ENCODE measurements at places on chromosomes 6 and 20.

DNA sequence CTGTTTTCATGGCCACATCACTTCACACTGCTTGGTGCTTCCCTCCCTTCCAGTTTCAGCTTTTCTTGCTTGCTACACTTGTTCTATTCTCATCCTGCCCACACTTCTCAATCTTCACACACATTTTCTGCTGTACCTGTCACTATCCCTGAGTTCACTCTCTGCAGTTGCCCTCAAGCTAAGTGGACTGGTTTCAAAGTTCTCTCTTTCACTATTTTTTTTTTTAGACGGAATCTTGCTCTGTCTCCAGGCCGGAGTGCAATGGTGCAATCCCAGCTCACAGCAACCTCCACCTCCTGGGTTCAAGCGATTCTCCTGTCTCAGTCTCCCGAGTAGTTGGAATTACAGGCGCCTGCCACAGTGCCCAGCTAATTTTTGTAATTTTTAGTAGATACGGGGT is 130.6 kb upstream of the FAM83B start:
- no peak for DNase-seq

- no peak for DNase-seq
Observed at GRCh38 chr6:26183237-26183580, 96.0 kb downstream of the HFE start.

- DNase-seq, result no peak
Observed at GRCh38 chr6:5303682-5304081, 42.4 kb downstream of the FARS2 start.

DNA sequence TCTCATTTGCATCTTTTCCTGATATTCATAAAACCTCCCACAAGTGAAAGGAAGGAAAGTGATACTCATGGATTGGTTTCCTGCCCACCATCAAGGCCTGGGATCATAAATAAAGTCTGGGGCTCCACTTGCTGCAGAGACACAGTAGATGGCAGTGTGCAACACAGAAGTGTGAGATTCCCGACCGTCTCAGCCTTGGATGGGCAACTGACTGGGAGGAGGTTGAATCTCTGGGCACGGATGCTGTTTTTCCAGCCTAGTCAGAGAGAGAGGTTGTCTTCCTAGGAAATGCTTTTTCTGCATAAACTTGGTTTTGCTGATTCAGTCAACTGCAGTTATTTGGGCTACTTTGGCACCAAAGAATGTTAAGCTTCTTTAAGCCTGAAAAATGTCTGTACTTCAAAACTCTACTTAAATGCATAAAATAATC is 9.9 kb upstream of the RFPL4B start:
- peak; percentile 21 for DNase-seq

DNA sequence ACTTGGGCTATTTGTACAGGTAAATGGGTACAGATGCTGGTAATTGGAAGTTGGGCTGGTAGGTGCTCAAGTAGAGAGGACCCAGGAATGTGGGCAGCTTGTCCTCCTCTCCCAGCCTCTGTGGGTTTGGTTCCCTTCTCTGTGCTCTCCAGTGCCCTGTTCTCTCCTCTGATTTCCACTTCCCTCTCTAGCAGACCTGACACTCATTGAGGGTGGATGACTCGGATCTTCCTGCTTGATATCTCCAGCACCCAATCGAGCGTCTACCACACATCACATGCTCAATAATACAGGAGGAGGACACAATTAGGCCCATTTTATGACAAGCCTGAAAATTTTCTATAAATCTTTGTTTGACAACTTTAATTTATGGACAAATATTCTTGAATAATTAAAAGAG is 23.7 kb downstream of the CST1 start:
- DNase-seq, result no peak

GRCh38 chr6:16493802-16494201 is 255.4 kb downstream of the GMPR start:
- DNase-seq, result no peak

- no peak for DNase-seq
Observed at GRCh38 chr6:53080813-53081212, 15.6 kb downstream of the FBXO9 start.

GRCh38 chr20:56002908-56003800 is 2.2 kb downstream of the CBLN4 start:
- DNase-seq, result no peak

DNA sequence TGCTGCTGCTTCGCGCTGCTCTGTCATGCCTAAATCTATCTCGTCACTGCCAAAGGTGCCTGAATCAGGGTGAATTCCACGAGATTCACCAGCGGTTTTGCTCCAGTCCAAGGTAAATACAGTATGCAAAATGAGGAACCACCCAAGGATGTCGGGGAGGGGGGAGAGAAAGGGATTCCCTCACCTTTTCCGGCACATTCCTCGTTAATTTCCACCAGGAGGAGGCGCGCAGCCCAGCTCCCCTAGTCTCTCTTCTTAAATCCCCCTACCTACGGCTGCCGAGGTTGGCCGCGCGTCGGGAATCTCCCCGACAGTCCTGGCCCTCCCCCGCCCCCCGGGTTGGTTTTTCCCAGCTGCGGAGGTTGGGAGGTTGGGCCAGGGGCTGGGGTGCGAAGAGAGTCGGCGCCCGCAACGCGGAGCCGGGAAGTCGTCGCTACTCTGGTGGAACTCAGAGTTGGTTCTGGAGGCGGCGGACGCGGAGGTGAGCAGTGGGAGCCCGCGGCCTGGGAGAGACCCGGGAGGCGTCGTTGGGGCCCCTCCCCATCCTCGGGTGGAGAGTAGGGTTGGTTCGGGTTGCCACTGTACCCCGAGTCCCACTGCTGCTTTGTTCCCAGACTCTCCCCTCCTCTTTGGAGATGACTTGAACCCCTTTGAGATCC is at the start of gene TPBG:
TPBG (plus strand) TSS at position 390 of the 659 bp plus-strand sequence. CDS start 1,145 bp downstream, outside the sequence.
- peak; percentile 2 for DNase-seq

- DNase-seq, result no peak
Observed at GRCh38 chr20:19511931-19512330, 246.1 kb upstream of the RIN2 start.

- DNase-seq, result no peak
Observed at GRCh38 chr6:2447931-2448330, 202.5 kb upstream of the GMDS start.

DNA sequence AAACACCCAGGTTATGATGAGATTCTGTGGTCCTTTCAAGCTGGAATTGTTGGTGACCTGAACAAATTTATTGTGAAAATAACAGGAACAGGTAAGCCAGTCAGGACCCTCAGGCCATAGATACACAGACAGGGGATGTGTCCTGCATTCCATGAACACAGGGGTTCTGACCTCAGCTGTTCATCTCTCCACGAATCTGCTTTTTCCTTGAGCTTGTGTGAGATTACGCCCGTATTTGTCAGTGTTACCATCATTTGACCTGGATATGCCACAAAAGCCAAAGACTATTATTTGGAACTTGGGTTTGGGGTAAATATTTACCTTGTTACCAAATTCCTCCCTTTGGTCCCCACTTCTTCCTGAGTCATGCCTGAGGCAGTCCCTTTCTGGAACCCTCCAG is 288.9 kb downstream of the PREX1 start:
- no peak for DNase-seq

DNA sequence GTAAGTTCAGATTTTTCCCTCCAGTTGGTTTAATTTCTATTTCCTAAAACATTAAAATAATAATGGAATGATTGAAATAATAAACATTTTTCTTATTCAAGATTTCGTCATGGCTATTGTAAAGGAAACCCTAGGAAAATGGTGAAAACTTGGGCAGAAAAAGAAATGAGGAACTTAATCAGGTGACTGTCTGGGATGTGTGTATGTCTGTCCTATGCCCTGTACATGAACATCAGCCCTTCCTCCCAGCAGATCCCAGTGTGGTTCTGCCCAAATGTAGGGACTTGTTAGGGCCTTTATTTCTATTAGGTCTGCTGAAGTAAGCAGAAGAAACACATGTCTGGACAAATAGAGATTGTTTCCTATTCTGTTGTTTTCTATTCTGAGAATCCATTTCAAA is 13.1 kb downstream of the RIOK1 start:
- no peak for DNase-seq

- DNase-seq, result no peak
Observed at GRCh38 chr20:53655625-53656292, 62.1 kb upstream of the ZNF217 start.

DNA sequence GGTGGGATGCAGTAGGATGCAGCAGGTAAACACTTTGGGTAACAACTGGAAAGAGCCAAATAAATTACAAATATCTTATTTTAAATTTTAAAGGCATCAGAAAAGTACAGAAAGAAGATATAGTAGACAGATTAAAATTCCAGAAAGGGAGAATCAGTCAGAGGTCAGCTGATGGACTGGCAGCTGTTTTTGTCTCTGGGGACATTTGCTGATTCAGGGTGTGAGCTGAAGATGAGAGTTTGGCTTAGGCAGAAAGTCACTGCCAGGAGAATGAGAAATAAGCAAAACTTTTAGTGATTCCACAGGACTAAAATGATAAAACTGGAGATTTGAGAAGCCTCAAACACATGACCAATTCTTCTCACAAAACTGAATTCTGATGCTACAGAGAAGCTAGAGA is 39.5 kb downstream of the AHI1 start:
- no peak for DNase-seq

GRCh38 chr20:11170565-11170964 is 496.8 kb upstream of the JAG1 start:
- no peak for DNase-seq

DNA sequence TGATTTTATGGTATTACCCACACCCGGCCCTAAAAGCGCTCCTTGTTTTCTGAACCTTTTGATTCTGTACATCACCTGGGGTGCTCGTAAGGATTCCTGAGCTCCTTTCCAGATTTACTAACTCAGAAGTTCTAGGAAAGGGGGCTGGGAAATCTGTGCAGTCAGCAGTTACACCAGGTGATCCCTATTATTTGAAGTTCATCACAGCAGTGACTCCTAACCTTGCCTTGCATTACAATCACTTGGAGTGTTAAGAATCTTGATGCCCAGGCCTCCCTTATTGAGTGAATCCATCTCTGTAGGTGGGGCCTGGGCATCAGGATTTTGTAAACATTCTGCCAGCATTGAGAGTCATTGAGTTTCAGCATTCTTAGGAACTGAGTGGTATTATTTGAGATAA is 44.7 kb downstream of the BMP6 start:
- DNase-seq, result no peak

- DNase-seq, result no peak
Observed at GRCh38 chr6:34919651-34920050, 30.6 kb downstream of the ANKS1A start.

DNA sequence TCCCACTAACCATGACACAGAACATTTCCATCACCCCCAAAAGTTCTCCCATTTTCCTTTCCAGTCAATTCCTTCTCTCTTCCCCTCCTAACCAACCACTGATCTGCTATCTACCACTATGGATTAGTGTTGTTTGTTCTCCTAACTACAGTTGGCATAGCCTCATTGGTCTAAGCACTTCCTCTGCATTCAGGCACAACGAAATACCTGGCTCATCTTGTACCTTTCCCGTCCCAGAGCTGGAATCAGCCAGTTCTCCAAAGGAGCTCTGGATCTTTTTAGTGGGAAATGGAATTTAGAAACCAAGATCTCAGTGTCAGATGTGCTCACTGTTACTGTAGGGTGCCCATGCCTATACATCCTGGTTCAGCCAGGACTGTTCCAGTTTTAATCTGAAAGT is 4.0 kb upstream of the WTAP start:
- no peak for DNase-seq

- DNase-seq, result no peak
Observed at GRCh38 chr20:47156301-47157137, 200.0 kb downstream of the ZMYND8 start.

GRCh38 chr6:22873513-22874136 is 304.3 kb downstream of the HDGFL1 start:
- DNase-seq, result no peak

DNA sequence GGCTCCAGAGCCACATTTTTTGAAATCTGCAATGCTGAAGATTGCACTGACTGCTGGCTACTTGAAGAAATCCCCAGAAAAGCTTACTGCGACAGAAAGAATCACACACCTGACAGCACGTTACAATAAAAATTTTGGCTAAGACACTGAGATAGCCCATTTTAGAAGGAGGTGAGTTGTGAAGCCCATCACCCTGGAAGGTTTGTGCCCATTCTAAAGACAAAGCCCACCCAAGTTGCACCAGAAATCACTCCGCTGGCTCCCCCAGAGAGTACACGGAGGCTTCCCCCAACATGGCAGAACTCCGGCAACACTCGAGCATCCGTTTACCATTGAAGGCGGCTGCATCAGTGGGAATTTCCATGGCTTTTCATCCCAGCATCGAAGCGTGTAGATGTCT is 29.4 kb downstream of the LPA start:
- DNase-seq, result no peak

- no peak for DNase-seq
Observed at GRCh38 chr6:109009962-109010704, 84.5 kb downstream of the SESN1 start.

DNA sequence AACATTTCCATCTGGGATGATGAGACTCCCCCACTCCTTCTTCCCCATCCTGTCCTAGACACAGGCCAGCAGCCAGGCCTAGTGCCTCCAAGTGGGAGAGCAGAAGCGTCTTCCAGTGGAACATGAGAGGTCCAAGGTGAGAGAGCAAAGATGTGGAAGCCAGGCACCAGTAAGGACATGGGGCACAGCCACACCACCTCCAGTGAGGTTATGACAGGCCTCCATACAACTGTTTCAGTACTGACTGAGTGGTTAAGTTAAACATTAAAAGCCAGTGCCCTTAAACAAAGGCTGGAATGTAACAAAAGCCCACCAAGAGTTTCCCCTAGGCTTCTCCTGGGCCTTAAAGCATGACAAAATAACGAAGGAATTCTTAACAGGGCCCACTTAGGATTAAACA is 5.3 kb downstream of the ZBTB24 start:
- DNase-seq, result no peak

GRCh38 chr6:66962082-66962481 is 1255.1 kb upstream of the EYS start:
- no peak for DNase-seq

GRCh38 chr6:31784098-31784925 is 7.2 kb upstream of the VWA7 start:
- no peak for DNase-seq

DNA sequence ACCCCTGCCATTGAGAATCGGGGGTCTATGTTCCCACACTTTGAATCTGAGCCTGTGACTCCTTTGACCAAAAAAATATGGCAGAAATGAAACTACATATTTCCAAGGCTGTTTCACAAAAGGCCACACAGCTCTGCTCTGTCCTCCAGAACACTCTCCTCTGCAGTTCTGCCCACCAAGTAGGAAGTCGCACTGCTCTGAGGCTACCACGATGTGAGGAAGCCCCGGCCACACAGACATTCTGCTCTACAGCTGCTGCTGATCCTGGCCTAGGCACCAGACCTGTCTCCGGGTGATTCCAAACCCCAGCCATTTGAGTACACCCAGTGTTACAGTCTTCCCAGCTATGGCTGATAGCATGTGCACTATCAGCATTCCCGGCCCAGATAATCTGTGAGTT is 85.1 kb downstream of the LYRM4 start:
- DNase-seq, result no peak

- no peak for DNase-seq
Observed at GRCh38 chr6:111011360-111012142, 29.7 kb downstream of the RPF2 start.

DNA sequence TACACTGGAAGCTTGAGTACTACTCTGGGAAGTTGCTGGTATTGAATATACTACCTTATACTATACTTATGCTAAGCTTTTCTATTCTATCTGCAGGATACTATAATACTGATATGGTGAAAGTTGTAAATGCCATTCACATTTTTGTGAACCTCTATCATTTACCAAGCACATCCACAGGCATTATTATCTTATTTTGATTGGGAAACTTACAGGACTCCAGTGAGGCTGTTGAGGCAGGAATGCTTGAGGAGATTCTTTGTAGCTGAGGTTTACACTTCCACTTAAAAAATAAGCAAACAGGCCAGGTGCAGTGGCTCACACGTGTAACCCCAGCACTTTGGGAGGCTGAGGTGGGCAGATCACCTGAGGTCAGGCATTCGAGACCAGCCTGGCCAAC is 442.9 kb downstream of the QKI start:
- DNase-seq, result no peak

- no peak for DNase-seq
Observed at GRCh38 chr6:72689107-72689954, 67.5 kb downstream of the KCNQ5 start.

Data from NCI-H187 (cell line).